ENCODE measurements at places on chromosomes 11 and 22.
A peak's percentile ranks its signal among the peaks of the same experiment; 100 is the strongest.

- no peak for DNase-seq
Measured at GRCh38 chr11:76217653-76218160, 11.4 kb upstream of the WNT11 start.

DNA sequence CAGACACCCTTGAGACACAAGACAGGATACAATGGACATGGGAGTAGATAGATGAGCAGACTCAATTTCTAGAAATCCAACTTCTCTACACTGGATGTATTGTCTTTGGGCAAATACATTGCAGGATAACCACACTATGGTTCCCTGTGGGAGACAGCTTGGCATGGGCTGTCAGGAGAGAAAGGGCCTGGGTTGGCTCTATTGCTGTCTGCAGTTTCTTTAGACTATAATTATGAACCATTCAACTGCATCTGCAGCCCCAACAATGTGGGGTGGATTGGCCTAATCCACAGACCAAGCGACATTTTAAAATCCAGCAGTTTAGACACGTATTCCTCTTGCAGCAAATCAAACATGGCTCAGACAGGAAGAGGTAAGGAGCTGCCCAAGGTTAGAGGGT is 60.3 kb downstream of the ETS1 start:
- no peak for DNase-seq

- no peak for DNase-seq
Measured at GRCh38 chr11:131833366-131833765, 463.0 kb downstream of the NTM start.

DNA sequence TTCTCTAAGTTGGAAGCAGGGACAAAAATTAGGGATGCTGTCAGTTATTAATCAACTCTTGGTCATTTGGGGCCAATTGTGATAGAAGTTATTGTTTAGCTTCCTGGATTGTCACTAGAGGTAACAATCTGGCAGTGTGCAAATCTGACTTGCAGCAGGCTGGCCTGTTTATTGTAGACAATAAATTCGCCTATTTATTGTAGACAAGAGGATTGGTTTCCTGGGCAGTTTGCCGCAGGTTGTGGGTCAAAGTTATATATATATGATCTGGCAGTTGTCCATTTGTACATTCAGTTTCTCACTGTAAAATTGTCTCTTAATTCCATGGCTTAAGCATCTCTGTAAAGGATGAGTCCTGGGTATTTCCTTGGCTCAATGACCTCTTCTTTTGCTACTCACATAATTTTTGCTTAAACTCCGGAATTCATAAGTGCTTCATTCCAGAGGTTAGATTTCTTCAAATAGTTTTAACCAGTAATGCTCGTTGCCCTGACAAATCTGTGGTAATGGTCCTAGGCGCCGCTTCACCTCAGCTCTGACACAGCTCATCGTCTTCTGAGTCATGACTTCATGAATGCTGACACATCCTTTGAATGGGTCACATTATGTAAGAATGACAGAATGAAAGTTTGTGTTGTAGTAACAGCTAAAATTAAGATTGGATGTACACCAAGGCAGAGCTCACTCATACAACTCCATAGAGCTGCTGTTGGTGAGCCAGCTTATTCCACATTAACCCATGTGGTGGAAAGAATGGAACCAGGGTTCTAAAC is 7.8 kb upstream of the MMP3 start:
- no peak for DNase-seq

GRCh38 chr11:67599149-67599548 is 7.6 kb upstream of the NDUFV1 start:
- DNase-seq: no peak

DNA sequence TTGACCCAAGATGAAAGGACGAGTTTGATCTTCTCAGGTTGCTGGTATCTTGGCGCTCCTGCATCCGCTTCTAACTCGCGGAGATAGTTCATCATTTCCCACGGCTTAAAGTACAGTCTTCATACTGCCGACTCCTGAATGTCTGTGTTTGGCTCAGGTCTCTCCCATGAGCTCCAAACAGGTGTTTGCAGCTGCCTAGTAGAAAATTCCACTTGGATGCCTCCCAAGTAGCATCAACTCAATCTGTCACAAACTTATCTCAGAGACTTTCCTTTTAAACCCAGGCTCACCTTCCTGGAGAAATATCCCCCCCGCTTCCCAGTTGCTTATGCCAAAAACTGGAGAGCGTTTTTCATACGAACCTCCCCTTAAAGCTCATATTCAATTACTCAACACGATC is 986.5 kb downstream of the TBC1D22A start:
- no peak for DNase-seq

DNA sequence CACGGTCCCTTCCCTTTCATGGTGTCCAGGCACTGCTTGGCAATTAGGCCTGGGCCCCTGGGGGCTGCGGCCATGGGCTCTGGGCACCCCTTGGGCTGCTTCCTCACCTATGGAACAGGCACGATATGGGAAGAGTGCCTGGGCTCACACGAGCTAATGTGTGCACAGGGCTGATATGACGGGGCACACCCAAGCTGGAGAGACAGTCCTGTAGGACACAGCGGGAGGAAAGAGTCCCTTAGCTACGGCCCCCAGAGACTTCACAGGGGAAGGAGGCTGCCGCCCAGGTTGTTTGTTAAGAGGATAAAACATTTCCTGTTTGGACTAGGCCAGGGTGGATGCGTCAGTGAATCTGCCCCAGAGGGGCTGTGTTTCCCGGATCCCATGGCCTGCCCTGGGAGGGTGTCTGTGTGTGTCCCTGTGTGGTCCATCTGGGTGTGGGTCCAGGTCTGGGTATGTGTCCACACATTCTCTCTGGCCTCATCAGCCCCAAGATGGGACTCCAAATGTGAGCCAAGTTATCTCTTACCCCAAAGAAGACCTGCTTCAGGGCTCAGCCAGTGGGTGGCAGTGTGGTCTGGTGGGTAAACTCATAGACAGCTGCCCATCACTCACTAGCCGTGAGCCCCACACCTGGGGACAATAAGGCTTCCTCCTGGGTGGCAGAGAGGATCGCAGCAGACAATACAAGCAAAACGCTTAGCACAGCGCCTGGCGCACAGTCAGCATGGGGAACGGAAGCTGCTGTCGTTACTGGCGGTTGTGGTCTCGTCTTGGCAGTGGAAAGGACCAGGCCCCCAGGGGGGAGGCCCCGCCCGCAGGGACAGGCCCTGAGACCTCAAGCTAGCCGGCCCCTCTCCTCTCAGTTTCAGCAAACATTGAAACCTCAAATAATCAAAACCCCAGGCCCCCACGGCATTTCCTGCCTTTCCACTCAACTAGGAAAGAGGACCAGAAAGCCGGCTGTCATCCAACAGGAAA is 3.2 kb upstream of the EMID1 start:
- DNase-seq: peak; percentile 93

GRCh38 chr22:49119551-49119952 is 708.1 kb downstream of the BRD1 start:
- DNase-seq: no peak

GRCh38 chr22:36191106-36191836 is 10.3 kb downstream of the APOL4 start:
- no peak for DNase-seq

- DNase-seq: peak; percentile 83
Measured at GRCh38 chr22:21102659-21103267, 57.0 kb downstream of the LRRC74B start.
